ENCODE measurements at places on chromosomes 3 and 15.

DNA sequence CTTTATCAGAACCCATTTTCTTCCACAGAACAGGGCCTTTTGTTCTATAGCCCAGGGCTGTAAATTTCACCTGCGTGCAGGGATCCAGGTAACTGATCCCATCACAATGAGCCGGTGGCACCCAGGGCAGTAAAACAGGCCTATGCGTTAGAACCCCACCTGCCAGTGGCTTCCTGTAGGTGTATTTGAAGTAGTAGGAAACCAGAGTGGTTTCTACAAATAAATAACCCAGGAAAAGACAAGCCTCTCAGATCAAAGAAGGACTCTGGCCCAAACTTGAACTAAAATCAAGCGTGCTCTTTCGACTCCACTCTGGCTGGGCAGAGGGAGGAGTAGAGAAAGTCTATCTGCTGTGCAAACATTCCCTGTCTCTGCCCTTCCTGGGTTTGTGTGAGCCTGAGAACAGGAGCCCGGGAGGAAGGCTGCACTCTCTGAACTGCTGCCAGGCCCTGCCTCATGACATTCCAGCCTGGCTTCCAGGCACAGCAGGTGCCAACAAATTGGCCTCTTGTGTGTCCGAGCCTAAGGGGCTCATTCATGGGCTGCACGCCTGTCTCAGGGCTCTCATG, 77.7 kb downstream of the CEMIP start:
- DNase-seq = no peak

GRCh38 chr3:30629746-30630145, 23.3 kb downstream of the TGFBR2 start:
- no peak for DNase-seq

GRCh38 chr3:84666468-84666867, 292.3 kb upstream of the CADM2 start:
- no peak for DNase-seq

- no peak for DNase-seq
These were observed 21.0 kb upstream of the PCSK6 start for GRCh38 chr15:101510212-101511197.

DNA sequence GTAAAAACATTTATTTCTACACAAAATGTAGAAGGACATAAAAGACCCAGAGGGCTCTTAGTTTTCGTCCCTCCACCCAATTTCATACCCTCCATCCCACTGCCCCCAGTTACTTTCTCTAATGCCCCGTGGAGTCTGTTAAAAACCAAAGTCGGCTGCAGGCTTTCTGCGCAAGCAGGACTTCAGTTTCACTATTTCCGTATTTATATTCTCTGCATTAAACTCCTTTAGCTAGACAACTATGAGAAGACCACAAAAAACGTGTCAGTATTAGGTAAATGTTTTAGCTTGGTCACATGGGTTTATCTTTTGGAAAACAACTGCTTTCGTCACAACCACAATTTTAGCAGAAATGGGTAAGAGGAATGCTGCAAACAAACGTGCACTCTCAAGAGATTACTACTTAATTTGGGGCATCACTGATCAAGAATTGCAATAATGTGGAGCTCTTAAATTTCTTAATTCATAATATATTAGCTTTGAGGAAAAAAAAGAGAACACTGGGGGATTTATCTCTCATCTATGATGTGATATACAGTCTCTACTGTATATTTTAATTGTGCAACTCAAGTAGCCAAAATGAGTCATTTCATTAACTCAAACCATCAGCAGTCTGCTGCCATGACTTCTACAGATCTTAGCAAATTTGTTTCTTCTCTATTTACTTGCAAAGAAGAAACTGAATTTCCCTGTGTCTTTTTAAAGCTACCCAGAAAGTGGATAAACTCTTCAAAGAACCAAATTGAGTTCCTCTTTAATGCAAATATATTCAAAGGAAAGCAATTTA, 740 bp upstream of the NSMCE3 start:
- DNase-seq = no peak

- DNase-seq = no peak
These were observed 54.0 kb upstream of the UMPS start for GRCh38 chr3:124676236-124676635.

GRCh38 chr3:102225407-102226132, 209.2 kb upstream of the ZPLD1 start:
- peak; percentile 53 for DNase-seq

DNA sequence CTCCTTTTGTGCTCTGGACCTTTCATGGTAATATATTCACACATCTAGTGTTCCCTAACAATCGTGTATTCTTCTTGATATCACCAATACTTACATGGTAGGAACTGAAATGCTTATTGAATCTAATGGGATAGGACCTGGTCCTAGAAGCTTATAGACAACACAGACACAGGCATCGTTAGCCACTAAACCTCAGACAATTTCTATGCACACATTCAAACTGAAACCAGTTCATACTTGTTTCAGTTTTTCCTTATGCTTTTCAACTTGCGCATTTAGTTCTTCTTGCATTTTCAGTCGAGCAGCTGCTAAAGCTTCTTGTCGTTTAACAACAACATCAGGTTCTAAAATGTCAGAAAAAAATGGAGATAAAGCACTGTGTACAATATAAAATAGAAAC, 2.3 kb downstream of the SELENOS start:
- no peak for DNase-seq

GRCh38 chr3:11230125-11230524, 42.1 kb upstream of the ATG7 start:
- DNase-seq = peak; percentile 66

- DNase-seq = no peak
These were observed 13.7 kb downstream of the CTDSPL2 start for GRCh38 chr15:44441095-44441501.

DNA sequence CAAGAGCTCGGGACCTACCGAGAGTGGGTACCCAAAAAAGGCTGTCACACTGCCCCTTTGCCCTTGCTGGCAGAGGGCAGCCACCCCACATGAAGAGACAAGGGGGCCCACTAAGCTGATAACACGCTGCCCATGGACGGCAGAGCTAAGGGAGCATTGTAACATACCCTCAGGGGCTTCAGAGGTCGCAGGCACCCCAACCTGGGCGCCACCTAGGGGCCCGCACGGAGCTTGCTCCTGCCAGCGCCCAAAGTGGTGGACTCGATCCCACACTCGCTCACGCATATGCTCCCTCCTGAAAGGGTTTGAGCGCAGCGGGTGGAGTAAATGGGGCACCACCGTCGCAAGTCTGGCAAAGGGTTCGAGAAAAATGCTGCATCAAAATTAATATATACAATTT, 975.4 kb downstream of the ZPLD1 start:
- no peak for DNase-seq

DNA sequence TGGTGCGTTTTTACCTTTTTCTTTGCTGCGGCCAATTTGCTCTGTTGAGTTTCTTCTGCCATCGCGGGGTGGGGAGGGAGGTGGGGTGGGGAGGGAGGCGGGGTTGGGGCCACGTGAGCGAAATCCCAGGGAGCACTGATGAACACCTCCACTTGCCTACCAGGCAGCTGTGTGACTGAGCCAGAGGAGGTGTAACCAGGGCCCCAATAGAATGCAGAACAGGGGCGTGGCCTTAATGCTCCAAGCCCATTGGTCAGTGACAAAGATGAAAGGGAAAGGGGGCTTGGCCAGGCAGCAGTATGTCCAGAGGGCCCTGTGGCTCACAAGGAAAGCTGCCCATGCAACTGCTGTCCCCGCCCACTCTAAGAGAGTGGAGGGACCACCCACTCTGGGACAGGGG, 21.4 kb upstream of the OR4F6 start:
- peak; percentile 12 for DNase-seq

DNA sequence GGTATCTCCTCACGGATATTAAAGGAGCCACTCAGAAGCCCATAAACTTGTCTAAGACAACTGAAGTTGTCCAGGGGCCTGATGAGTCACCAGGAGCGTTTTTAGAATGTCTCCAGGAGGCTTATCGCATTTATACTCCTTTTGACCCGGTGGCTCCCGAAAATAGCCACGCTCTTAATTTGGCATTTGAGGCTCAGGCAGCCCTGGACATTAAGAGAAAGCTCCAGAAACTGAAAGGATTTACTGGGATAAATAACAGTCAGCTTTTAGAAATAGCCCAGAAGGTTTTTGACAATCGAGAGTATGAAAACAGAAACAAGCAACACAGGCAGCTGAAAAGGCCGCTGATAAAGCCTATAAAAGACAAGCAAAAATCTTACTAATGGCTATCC, 4.1 kb downstream of the DET1 start:
- no peak for DNase-seq

- no peak for DNase-seq
These were observed 91.2 kb downstream of the MB21D2 start for GRCh38 chr3:192826214-192827006.

DNA sequence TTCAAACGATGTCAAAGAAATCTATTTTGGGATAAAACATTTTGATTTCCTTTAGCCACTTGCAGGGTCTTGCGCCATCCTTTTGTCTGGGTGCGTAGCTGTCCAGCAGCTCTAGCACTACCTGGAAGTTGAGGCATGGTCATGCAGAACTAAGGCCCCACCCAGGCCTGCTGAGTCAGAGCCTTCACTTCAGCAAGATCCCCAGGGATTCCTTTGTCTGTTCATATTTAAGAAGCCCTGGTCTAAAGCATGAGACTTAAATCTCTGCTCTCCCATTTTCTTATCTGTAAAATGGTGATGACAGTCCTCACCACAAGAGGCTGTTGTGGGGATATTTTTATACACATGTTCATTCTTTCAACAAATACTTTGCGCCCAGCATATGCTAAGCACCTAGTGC, 99.0 kb upstream of the CTDSPL start:
- no peak for DNase-seq

DNA sequence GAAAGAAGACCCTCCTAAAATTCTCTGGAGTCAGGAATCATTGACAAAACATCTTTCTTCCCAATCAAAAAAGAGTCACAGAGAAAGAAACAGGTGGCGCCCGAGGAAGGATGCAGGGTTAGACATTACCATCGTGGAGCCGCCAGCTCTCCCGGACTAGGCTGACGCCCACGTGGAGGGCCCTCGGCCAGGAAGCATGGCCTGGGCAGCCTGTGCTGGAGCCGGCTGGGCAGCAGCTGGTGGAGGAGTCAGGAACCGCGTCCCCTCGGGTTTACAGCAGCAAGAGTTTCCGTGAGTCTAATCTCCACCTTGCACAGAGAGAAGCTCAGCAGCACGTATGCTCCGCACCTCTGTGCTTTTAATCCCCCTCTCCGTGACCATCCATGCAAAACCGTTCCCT, 533.7 kb upstream of the ATP11B start:
- DNase-seq = no peak

- peak; percentile 5 for DNase-seq
These were observed 113.2 kb downstream of the RFTN1 start for GRCh38 chr3:16400106-16400931.

- DNase-seq = no peak
These were observed 6.5 kb upstream of the LZTFL1 start for GRCh38 chr3:45848392-45848791.

DNA sequence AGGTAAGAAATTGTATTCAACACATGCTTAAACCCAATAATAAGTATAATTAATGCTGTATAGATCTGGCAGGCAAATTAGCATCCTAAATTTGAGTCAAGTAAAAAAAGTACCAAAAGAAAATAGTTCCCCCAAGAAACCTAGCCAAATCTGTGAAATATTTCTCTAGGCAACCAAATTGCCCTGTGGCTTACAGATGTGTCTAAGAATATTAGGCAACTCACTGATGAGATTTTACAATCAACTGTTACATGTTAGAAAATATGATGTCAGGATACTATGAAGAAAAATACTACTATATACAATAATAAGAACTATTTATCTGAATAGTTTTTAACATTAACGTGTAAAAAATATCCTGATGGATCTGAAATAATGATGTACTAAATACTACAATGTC, 397.1 kb downstream of the TIGIT start:
- DNase-seq = no peak

- DNase-seq = no peak
These were observed 4.0 kb downstream of the PSMD6 start for GRCh38 chr3:64019271-64019670.

GRCh38 chr3:189320511-189320910, 148.7 kb downstream of the TPRG1 start:
- no peak for DNase-seq

- DNase-seq = no peak
These were observed 48.1 kb upstream of the EPHA3 start for GRCh38 chr3:89059211-89059925.

DNA sequence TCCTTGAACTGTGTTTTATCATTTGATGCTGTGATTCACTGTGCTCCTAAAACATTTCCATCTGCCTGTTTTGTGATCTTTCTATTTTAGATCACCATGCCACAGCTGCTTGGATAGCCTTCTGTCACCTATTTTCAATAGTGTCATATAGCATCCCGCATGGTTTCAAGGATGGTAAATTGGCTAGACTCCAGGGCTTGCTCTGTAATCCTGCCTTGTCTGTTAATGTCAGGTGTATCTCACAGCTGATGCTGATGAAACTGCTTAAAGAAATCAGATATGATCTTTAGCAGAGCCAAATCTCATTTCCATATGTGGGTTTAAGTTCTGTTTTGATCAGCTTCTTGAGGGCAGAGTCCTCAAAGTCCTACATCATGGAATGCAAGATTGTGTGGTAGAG, 182.2 kb downstream of the UBE2E2 start:
- DNase-seq = no peak

GRCh38 chr3:120350401-120350941, 1.3 kb upstream of the LRRC58 start:
- peak; percentile 28 for DNase-seq

GRCh38 chr3:13796701-13797460, 83.0 kb downstream of the WNT7A start:
- no peak for DNase-seq

GRCh38 chr15:31360158-31360561, 33.5 kb downstream of the KLF13 start:
- DNase-seq = no peak

DNA sequence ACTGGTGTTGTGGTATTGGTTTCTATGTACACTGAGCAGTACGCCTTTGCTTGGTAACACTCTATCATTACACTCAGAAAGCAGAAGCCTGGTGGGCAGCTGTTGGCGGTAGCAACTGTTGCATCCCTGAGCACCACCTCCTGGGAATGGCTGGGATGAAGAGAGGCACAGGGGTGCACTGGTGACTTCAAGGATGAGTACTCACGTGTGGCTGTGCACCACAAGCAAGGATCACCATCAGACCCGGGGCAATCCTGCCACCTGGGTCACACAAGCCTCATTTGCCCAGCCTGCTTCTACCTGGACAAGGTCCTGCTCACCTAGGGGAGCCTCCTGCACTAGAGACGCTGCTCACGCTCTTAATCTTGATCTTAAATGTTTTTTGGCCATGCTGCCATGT, 336.4 kb downstream of the SI start:
- DNase-seq = no peak

DNA sequence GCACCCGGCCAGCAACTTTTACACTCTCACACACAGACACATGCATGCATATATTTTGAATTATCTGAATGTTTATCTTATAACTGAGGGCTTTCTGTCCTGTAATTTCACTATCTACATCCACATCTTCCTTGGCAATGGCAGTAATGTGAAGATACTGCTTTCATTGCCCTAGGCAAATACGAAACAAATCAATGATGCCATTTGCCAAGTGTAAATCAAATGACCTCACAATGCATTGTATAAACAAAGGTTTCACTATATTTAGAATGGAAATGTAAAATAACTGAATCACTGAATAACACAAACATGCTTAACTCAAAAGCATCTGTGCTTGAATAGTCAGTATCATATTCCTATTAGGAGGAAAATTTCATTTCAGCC, 455.6 kb downstream of the TBL1XR1 start:
- no peak for DNase-seq

- peak; percentile 37 for DNase-seq
These were observed 7.4 kb upstream of the U2SURP start for GRCh38 chr3:142993958-142994442.

- DNase-seq = no peak
These were observed 781.2 kb downstream of the ROBO1 start for GRCh38 chr3:78986416-78987101.

- DNase-seq = peak; percentile 67
These were observed 102.7 kb downstream of the SLCO3A1 start for GRCh38 chr15:91956026-91956723.

Data from NCI-H226 (cell line).